Glutamatergic neuron (in vitro differentiated cells): ENCODE measurements at places on chromosomes 2 and 18.

DNA sequence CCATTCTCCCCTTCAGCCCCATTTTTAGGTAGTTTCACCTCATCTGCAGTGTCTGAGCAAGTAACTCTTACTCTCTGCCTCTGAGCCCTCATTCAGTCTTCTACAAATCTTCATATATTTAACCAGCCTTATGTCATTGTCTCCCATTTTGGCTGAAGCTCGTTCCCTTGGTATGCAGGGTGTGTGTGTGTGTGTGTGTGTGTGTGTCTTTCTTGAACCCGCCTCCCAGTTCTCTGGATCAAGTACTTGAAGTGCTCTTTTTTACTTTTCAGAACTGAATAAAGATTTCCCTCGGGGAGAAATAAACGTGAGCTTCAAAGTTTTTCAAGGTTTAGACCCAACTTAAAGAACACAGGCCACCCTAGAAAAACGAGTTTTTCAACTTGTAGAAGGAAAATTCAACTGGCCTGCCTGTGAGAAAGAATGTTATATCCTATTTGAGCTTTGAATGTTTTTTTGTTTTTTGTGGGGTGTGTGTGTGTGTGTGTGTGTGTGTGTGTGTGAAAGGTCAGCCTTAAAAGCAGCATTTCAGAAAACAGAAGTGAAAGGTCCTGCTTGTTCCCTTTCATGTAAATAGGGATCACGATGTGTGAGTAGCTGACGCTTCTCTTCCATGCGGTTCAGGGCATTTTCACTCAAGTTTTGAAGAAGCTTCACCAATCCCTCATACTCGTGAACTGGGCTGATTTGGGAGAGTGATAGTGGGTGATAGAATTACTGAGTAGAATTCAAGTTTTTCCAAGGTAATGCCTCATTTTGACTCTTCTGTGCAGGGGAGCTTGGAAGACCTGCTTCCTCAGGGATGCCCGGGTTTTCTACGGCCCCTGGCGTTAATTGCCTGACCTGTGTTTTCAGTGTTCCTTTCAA lies 50.6 kb upstream of the EML6 start:
- no peak for DNase-seq

DNA sequence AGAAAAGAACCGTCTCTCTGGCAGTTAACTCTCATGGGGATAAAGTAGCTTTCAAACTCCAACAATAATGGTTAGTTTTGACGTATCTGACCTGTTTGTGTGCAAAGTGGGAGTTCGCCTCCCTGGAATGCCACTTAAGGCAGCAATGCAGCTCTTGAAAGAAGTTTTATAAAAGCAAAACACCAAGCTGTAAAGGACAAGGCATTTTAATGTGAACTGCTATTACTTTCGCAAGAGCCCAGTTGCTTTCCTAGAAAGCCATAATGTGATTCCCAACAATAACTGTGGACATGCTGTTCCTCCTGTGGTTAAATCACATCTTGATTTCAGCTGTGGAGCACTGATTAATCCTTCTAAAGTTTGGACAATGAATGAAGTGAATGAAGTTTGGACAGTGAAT lies 303.7 kb downstream of the PTPRM start:
- no peak for DNase-seq

GRCh38 chr2:154495455-154495868 lies 203.0 kb upstream of the KCNJ3 start:
- DNase-seq, result no peak

DNA sequence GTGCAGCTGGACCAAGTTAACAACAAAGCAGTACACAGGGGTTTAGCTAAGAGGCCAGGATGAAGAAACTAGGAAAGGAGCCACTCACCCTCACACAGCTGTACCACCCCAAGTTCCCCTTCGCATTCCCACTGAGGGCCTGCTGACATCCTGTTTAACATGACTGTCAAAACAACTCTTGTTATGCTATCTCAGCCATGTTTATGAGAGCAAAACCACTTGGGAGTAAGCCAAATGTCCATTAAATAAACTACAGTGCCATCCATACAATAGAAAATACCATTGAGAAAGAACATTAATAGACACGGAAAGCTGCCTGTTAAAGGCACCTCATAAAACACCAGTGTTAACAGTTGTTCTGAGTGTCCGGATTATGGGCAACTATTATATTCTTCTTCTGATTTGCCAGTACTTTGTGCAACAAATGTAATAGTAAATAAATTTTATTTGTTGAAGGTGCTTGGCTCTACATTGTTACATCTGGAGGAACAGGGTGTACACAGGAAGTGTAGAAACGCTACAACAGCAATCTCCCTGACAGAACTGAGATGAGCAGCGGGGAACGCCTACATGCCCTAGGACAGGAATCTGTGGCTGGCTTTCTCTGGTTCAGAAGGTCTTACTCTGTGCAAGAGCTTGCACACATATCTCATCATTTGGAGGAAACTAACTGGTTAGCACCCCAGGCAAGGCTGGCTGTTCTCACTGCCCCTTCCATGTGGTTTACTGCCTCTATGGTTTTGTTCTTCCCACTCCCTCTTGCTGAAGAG lies 85.6 kb downstream of the EHD3 start:
- DNase-seq, result no peak

DNA sequence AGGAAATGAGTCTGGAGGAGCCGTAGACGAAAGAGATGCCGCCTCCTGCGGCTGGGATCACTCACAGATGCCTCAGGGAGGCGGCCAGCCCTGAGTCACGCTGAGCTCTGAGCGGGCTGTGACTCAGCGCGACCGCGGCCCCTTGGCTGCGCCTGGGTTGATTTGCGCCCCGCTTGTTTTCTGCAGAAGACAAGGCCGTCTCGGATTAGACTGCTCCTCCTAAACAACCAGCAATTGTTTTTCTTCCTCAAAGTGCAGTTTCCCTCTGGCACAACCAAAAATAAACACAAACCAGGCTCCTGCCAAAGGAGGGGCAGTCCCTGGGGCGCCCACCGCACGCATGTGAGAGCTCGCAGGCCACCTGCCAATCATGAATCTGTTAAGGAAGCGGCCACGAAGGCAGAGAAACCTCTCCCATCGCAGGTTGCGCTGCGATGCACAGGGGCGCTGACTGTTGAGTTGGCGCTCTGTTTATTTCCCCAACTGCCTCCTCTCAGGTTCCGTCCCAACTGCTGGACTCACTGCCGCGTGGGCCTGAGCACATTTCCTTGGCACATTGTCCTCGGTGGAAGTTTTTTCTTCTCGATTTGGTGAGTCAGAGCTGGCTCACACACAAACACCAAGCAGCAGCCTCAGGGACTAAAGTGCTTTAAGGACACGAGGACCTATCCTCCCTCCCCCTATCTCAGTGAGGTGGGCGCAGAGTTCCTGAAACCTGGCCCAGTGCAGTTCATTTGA lies 85.2 kb upstream of the NDUFV2 start:
- peak; percentile 55 for DNase-seq

DNA sequence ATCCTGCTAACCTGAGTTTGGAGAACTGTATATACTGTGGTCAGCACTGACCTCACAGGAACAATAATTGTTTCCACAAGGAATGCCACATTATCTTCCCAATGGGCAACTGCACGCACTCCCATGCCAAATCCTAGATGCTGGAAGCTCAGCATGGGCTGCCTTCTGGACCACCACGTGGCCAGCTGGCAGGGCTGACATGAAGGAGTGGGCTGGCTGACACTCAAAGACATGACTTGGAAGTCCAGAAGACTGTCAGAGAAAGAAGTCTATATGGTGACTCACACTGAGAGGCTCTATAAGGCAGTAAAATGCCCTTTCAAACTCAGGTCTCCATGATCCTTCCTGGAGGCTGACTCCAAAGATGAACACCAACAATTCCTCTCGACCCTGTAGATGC lies 98.4 kb upstream of the RNF152 start:
- no peak for DNase-seq

DNA sequence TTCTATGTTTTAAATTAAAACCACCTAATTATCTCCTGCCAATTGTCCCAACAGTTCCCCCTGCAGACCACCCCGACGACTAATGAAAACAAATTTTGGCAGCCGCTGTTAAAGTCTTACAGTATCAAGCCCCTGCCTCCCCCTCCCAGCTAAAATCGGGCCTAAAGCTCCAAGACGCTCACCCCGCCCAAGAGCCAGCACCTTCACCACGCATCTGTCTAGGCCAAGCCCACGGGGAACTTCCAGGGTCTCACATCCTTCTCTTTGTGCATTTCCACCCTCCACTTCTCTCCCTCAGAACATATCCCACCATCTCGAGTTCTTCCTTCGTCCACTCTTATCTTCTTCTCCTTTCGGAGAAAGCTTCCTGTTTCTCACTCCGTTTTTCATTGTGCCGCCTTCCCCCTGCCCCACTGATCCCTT lies 445 bp downstream of the PRPF40A start:
- peak; percentile 46 for DNase-seq

DNA sequence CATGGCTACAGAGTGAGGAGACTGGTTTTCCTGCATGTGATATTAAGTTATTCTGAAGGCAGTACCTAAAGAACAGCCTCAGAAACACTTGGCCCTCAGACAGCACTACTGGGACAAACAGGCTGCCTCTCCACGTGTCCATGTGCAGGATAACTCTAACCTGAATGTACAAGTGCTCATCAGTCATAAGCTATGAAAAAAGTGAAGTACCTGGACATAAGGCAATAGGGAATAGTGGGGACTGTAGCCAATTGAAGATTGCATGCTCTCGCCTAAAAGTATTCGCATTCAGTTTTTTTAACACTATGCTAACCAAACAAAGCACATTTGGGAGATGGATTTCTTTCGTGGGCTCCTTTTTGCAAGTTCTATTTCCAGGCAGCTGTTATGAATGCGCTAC lies 33.0 kb downstream of the SLC14A1 start:
- no peak for DNase-seq

DNA sequence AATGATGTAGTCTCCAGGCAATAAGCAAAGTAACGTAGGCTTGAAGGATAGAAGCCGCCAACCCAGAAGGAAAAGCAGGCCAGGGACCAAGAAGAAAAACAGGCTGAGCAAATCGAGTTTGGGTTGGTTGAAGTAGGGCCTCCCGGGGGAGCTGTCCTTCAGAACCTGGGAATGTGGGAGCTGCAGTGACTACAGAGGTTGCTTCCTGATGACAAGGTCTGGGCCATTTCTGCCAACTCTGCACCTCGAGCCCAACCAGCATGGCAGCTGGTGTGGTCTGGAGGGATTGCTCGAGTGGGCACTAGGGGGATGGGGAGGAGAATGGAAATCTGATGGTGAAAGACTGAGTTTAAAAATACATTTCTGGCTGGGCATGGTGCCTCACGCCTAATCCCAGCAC lies 14.1 kb downstream of the ACMSD start:
- no peak for DNase-seq

DNA sequence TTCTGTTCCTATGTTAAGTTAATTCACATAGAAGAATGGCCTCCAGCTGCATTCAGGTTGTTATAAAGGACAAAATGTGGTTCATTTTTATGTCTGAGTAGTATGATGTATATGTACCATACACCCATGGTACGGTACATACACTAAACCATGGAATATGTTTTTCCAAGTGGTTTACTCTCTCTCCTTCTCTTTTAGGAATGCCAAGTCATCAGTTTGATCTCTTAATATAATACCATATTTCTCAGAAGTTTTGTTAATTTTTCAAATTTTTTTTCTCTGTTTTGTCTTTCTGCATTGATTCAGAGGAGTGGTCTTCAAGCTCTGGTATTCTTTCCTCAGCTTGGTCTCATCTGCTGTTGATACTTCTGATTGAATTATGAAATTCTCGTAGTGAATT lies 230.9 kb downstream of the DSEL start:
- DNase-seq, result no peak

GRCh38 chr2:188333751-188334524 lies 42.3 kb downstream of the GULP1 start:
- peak; percentile 27 for DNase-seq

GRCh38 chr2:227007148-227007547 lies 156.9 kb downstream of the COL4A4 start:
- DNase-seq, result no peak

DNA sequence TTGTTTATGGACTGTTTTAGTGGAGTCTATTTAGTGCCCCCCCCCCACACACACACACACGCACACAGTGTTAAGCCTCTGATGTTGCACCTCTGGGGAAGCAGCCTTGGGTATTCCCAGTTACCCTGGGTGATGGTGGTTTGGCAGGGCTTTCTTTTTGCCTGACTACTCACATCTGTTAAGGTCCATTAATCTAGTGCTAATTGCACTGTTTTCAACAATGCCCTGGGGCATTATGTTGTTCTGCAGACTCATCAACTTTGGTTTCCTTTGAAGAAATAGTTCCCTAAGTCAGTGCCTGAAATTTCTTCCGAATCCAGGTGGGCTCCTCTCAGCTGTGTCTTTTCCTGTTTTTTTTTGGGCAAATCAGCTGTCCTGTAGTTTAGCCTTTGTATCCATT lies 34.7 kb downstream of the SPOPL start:
- DNase-seq, result peak; percentile 16
